KBM-7 (cell line): ENCODE measurements at places on chromosomes 11 and 22.

DNA sequence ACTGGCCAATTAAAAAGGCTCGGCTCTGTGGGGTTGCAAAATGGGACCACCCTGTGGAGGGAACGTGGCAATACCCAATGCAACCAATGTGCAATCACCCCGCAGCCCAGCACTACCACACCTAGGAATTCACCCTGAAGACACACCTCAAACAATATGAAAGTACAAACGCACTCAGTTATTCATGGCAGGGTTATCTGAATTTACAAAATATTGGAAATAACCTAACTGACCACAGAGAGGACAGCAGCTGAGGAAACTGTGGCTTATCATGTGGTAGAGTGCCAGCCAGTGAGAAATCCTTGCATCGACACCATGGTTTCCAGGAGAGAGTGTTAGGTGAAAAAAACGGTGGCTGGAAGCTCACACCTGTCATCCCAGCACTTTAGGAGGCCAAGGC lies 18.7 kb downstream of the ALG12 start:
- DNase-seq: no peak

DNA sequence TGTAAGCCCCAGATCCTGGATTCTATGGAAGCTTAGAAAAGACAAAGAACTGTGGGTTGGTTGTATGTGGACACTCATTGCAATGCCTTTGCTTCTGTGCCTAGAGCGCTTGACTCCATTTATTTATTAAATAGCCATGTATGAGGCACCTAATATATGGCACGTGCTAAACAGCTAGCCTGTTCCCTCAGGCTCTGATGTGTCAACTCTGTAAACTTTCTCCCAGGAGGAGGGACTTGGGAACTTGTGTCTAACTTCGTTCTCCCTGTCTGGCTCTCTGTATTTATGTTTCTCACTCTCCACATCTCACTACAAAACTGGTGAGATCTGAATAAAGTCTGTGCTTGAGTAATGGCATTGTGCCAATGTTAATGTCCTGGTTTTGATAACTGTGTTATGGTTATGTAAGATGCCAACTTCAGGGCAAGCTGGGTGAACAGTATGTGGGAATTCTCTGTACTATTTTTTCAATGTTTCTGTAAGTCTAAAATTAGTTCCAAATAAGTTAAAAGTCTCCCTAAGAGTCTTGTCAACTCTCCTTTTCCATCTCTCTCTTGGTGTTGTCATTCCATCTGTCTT lies 34.1 kb upstream of the ZBTB16 start:
- no peak for DNase-seq

DNA sequence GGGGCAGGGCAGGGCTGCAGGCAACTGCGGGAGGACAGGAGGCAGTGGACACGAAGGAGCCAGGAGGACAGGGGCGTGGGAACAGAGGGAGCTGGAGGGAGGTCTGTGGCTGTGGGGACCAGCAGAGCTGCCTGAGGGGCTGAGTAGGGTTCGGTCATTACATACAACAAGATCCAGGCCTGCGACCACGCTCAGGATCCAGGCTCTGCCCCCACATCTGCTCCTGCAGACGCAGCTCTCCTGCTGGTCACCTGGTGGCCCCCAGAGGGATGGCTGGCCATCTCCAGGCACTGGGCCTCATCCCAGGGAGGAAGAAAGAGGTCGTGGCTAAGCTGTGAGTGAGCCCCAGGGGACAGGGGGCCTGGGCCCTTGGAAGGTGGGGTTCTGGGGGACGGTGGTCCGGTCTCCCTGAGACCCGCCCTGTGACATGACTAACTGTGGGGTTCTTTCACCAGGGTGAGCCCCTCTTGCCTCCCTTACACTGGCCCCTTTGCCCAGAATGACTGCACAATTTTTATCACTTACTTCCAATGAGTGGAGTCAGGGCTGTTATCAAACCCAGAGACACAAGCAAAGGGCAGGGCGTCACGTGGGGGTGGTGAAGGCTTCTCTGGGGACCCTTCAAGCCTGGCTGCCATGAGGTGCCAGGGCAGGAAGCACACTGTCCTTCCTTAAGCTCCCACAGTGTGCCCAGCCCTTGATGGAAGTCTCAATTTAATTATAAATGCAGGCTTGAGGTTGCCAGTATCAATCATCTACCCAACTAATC lies 6.7 kb upstream of the APOBEC3A start:
- no peak for DNase-seq

DNA sequence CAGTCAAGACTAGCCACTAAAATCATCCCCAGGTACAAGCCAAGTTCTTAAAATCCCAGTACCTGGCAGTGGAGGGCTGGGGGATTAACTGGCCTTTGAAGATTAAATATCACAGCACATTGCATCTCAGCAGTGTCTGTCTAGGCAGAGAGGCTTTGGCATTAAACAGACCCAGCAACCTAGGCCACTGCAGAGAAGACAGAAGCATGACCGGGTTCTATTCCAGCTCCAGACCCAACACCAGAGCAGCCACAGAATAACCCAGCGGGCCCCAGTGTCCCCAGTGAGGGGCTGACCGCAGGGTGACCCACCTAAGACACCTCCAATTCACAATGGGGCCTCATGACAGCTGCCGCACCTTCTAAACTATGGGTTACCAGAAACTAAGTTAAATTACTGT lies 88.2 kb downstream of the SHANK2 start:
- no peak for DNase-seq

GRCh38 chr11:130431331-130431773 lies 2.9 kb upstream of the ADAMTS8 start:
- DNase-seq: peak; percentile 68

DNA sequence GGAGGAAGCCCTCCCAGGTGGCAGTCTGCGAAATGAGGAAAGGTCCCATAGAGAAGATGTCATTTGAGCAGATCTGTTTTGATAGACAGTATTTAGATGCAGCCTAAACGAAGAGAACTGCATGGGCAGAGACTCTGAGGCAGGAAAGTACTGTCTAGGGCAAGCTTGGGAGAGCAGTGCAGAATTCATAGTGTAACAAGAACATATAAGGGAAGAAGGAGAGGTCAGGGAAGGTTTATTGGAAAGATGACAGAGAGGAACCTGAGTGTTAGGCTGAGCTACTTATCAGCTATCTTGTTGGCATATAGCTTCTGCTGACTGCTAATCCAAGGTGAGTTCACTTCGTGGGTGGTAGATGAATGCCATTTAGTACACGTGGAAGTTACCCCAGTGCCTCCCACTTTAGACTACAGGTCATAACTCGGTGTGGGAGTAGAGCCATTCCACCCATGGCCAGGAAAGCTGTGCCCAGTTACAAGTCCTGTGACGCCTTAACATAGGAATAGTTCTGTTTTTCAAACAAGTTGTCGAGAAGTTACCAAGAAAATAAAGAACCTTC lies 99.5 kb downstream of the DBX1 start:
- DNase-seq: no peak

GRCh38 chr11:14641801-14642200 lies 1.8 kb upstream of the PDE3B start:
- DNase-seq: no peak

DNA sequence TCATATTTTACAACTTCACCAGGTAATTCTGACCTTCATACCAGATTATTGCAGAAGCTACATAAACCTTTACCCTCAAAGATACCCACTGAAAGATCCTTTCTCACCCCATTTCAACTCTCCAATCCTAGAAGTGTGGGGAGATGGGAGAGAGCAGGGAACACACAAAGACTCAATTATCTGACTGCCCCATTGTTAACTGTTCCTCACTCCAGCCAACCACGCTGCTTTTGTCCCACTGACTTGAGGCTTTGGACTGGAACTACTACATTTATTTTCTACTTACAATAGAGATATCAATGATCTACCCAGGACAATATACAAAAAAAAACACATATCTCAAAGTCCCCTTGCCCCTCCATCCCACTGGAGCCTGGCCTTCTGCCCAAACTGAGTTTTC lies 44.7 kb upstream of the SLN start:
- DNase-seq: no peak

DNA sequence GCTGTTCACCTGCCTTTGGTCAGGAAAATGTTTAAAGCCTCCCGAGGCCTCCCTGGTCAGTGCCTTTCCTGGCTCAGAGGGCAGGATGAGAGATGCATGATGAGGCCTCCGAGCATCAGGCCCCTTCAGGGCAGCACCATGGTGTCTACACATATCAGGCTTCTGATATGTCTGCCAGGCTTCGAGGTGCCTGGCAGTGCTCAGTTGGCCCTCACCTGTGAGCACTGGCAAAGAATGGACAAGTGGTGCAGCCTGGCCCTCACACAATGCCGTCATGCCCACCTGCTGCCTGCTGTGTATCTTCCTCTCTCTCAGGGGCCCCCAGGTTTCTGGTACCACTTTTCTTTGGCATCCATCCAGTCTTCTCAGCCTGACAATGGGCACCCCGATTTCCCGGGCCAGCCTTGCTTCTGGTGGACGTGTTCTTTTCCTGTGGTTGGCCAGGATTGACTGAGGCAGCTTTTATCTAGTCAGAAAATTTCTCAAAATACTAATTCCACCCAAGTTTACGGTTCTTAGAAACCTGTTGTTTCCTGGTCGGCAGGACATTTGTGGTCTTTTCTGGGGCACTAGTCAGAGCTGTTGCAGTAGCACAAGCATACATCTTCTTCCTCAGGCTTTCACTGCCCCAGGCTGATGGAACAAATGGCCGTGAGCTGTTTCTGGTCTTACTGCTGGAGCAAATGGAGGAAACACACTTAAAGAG lies 76.8 kb upstream of the SUSD2 start:
- DNase-seq: no peak

- no peak for DNase-seq
These were observed 40.5 kb downstream of the NAT10 start for GRCh38 chr11:34145847-34146381.

GRCh38 chr11:15523543-15523942 lies 408.8 kb downstream of the INSC start:
- no peak for DNase-seq

GRCh38 chr11:121035780-121036179 lies 11.9 kb downstream of the TBCEL start:
- no peak for DNase-seq

GRCh38 chr22:40758390-40758789 lies 60.8 kb downstream of the SLC25A17 start:
- no peak for DNase-seq

DNA sequence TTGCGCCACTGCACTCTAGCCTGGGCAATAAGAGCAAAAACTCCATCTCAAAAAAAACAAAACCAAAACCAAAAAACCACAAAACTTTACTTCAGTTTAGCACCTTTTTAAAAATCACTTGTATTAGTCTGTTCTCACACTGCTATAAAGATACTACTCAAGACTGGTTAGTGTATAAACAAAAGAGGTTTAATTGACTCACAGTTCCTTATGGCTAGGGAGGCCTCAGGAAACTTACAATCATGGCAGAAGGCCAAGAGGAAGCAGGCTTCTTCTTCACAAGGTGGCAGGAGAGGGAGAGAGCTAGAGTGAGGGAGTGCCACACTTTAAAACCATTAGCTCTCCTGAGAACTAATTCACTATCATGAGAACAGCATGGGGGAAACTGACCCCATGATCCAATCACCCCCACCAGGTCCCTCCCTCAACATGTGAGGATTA lies 261.3 kb downstream of the TMEM135 start:
- DNase-seq: peak; percentile 12

- no peak for DNase-seq
These were observed 8.0 kb downstream of the MYO7A start for GRCh38 chr11:77136074-77136473.

- DNase-seq: peak; percentile 7
These were observed 1.7 kb downstream of the STX3 start for GRCh38 chr11:59756845-59757244.

GRCh38 chr22:40498420-40499208 lies 128.2 kb downstream of the SGSM3 start:
- DNase-seq: no peak

DNA sequence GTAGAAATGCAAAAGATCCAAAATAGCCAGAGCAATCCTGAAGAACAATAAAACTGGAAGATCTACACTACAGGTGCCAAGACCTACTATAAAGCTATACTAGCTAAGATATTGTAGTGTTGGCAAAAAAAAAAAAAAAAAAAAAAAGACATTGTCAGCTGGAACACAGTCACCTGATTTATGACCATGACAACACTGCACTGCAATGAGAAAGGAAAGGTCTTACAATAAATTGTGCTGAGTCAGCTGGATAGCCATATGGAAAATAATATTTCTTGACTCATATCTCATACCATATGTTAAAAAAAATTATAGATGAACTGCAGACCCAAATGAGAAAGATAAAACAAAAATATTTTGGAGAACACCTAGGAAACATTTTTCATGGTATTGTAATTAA lies 3.1 kb upstream of the PANX3 start:
- no peak for DNase-seq

- DNase-seq: no peak
These were observed 155.2 kb downstream of the MAML2 start for GRCh38 chr11:96187822-96188221.

- no peak for DNase-seq
These were observed 46.1 kb downstream of the MYEOV start for GRCh38 chr11:69339983-69340565.

DNA sequence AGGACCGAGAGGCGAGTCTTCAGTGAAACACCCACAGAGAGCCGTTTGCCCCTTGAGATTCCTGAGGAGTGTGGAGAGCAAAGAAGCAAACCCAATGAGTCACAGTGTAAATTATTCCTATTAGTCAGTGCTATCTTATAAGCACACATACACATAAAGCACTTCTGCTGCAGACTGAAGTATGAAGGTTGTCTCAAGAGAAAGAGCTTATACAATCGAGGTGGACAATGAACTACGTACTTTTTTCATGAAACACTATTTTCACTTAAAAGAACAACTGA lies 37.3 kb downstream of the GALNT18 start:
- no peak for DNase-seq

DNA sequence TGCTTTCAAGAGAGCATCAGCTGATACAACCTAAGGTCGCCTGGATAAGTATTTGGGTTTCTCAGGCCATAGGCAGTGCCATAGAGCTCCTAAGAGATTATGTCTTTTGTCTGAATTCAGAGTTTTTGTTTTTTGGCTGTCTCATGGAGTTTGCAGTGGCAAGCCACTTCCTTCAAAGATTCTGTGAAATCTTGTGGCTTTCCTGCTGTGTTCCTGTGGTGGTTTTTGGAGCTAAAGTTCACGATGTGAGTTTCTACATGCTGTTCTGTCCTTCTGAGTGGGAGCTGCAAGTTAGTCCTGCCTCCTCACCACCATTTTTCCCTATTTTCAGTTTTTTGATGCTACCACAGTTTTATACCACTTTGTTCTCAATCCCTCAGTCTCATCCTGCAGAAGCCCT lies 111.4 kb downstream of the COMMD9 start:
- peak; percentile 17 for DNase-seq

GRCh38 chr22:11628651-11629511 lies 3899.1 kb upstream of the OR11H1 start:
- no peak for DNase-seq

- no peak for DNase-seq
These were observed 540.4 kb downstream of the BUD13 start for GRCh38 chr11:116232364-116232828.
